Stimulated activated CD4-positive, alpha-beta T cell treated with anti-CD3 and anti-CD28 coated beads, Interleukin-15, amount 100 ng/mL, for 24 hours (primary cell): ENCODE measurements at places on chromosomes 6 and 20.
A peak's percentile ranks its signal among the peaks of the same experiment; 100 is the strongest.

DNA sequence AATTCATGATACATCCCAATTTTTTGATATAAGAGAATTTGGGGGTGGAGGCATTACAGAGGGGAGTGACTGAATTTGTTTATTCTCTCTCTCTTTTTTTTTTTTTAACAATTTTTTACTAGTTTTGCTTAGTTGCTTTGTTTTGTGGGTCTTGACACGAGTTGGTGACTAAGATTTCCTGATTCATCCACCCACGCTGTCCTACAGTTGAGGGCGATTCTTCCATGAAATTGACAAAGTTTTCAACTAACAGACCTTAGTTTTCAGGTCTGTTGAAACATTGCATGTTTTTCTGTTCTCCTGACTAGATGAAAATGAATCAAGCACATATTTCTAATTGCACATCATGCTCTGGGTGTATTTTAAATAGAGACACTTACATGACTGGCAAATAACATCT lies 613.8 kb downstream of the TFAP2B start:
- no peak for DNase-seq

- DNase-seq: no peak
Measured at GRCh38 chr20:47350181-47350550, 6.3 kb downstream of the ZMYND8 start.

DNA sequence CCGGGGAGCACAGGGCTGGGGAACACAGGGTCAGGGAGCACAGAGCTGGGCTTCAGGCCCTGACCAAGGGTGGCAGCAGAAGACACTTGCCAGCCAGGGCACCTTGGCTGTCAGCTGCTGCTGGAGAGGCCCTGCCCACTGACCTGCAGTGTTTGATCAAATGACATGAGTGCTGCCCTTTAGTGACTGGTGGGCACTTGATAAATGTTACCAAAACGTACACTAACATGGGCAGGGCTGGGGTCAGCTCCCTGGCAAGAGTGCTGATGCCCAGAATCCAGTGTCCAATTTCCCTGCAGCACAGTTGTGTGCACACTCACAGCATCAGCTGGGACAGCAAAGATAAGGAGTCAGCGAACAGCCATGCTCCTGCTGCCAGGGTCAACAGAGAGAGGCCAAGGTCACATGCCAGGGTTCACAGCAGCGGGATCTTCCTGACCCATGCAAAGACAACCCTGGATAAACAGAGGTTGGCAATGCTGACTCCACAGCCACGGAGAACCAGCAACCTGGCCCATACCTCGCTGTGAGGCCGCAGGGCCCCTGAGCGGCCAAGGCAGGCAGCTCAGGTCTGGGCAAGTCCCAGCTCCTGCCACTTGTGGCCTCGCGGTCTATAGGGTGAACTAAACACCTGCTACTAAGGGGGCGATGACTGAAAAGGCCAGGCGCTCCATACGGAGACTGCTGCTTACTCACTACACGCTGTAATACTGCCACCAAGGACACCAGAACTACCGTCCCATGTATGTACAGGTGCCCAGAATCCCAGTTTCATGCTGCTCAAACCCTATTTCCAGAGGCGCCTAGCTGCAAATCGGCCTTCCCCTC lies 46.3 kb downstream of the NINL start:
- DNase-seq: no peak

DNA sequence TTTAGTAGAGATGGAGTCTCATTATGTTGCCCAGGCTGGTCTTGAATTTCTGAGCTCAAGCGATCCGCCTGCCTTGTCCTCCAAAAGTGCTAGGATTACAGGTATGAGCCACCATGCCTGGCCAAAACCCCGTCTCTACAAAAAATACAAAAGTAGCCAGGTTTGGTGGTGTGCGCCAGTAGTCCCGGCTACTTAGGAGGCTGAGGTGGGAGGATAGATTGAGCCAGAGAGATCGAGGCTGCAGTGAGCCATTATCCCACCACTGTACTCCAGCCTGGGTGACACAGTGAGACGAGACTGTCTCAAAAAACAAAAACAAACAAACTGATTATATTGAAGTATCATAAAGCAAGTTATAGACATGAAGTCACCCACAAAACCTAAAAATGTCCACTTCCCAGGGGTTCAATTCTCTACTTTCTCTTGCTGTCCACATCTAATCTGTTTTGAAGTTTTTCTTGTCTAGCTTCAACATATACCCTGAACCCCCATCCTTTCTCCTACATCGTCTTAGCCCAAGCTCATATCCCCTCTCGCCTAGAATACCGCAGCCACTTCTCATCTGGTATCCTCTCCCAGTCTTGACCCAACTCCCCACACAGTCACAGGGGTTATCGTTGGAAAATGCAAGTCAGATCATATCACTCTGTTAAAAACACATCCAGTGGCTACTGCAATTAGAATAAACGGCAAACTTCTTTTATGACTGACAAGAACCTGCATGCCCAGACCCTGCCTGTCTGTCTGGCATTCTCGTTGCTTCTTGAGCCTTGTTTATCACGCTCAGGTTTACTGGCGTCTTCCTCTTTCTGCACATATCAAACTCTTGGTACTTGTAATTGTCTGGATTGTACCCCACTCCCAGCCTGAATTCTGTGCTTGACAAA lies 20.1 kb upstream of the NCOA3 start:
- DNase-seq: no peak

GRCh38 chr6:19891451-19891850 lies 54.3 kb downstream of the ID4 start:
- DNase-seq: no peak

DNA sequence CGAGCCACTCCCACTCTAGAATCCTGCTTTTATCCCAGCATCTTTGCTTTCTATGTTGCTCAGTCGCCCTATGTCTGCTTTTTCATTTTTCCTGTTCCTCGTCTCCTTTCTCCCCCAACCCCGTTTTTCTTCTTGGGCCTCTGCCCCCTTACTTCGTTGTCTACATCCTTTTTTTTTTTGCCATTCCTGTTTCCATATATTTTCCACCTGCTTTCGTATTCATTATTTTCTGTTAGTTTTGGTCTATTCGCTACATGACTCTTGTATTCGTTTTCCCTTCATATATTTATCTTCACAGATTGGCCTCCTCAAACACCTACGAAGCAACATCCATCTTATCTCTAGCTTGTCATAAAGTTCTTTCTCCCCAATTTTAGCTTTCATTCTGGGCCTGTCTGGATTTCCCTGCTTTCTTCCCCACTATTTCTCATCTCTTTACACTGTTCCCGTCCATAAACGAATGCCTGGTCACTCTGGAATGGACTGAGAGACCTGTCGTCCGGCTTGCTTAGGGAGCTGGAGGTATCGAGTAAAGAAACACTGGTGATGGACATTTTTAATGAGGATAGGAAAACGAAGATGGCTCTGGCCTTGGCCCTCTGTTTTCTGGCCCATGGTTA lies 915 bp downstream of the PRRC2A start:
- DNase-seq: no peak

DNA sequence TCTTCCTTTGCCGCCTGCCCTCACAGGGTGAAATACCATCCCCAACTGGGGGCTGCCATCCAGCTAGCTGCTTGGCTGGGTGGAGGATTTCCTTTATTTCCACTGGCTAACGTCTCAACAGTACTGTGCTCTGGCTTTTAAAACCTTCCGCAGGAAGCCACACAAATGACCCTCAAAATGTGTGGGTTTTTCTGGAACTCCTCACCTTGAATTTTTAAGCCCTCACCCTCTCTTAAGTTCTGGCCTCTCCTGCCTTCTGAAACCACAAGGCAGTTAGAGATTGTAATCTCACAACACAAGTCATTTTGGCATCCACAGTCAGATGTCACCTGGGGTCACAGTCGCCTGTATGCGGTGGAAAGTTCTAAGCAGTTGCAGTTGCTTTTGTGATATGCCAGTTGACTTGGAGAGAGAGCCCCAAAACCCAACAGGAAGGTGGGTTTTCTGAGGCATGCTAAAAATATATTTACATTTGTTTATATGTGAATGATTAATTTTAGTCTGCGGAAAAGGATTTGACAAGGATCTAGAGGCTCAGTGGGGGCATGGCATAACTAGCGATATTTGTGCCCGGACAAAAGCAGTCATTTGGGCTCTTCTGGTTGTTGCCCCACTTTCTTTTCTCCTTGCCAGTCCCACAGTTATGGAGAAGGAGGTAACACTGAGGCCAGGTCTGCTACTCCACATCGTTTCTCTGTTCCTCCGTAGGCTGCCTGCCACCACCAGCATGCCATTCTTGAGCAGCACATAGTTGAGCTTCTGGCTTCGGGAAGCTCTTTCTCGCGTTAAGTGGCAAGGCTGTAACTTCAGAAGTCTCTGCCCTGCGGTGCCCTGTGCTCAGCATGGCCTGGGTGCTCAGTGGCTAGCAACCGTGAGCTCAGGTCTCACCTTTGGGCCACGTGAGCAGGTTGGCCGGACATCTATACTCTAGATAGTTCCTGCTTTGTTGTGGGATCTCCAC lies 335.3 kb downstream of the CD83 start:
- DNase-seq: peak; percentile 79

DNA sequence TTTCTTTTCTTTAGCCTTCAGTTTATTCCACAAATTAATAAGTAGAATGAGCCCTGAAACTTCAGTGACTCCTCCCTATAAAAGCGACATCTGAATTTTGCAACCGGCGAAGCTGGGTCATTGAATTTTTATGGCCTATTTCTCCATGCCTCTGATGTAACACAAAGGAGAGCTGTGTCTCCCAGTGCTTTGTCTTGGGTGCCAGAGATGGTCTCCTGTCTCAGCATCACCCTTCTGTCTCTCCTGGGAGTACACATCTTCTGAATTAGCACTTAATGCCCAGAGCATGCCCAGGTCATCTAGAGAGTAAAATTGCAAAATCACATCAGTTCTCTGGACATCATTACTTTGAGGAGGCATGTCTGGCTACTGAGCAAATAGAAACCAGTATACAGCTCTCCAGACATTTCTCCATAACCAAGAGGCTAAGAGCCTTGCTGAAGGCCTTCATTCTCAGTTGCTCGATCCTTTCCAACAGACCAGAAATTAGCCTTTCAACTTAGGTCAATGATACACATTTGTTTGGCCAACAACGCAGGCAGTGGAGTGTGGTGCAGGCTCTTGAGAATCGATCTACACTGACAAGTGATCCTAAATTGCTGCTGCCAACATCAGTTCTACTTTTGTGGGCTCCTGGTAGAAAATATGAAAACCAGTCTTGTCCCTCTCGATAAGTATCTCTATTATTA lies 176.0 kb upstream of the FOXQ1 start:
- DNase-seq: no peak

DNA sequence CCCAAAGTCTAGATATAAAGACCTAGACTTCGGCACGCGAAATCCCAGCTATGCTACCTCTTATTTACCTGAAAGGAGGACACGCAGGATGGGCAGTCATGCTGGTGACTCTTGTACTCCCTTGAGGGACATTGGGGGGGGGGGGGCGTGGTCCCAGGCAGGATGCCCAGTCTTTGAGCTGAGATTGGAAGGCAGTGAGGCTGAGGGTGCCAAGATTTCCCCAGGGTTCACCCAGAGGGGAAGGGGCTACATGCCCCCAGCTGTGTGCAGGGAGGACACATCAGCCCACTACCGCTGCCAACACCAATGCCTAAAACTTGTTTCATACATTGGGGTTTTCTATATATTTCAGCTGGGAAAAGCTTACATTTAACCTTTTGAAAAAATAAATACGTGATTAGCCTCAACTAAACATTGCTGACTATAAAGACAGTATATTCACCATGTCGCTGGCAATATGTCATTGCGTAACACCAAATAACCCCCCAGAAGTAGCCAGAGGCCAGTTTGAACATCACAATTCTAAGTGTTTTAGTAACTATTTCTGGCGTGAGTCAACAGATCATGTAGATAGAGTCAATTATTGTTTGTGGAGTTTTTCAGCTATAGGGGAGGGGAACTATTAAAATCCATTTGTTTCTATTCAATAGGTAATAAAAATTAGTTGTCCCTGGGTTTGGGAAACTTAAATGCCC lies 21.6 kb downstream of the MGME1 start:
- no peak for DNase-seq

GRCh38 chr6:163843218-163843617 lies 428.7 kb downstream of the QKI start:
- no peak for DNase-seq

DNA sequence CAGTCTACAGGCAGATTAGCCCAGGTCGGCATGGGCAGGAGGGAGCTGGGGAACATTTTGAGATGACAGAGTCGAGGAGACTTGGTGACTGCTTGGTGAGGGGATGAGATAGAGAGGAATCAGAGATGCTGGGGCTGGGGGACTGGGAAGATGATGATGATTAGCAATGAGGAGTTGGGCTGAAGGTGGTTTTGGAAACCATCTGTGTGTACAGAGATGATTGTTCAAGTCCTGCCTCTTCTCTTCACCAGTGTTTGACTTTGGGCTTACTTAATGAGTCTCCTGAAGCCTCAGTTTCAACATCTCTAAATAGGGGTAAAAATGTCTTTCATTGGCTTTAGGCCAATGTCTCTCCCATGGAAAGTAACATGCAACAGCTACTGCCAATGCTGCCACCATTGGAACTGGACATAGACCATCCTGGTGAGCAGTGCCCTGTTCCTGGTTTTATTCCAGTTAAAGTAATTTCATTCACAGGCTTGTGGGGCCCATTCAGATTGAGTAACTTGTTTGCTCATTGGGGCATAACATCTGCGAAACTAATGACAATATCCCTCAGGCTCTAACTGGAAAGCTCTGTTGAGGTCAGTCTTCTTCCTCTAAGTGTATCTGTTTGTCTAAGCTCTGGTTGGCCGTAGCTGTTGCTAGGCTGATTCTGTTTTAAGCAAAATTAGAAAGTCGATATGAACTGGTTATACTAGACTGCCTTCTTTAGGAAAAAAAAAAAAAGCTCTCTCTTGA lies 99.1 kb downstream of the ARMC2 start:
- DNase-seq: no peak

DNA sequence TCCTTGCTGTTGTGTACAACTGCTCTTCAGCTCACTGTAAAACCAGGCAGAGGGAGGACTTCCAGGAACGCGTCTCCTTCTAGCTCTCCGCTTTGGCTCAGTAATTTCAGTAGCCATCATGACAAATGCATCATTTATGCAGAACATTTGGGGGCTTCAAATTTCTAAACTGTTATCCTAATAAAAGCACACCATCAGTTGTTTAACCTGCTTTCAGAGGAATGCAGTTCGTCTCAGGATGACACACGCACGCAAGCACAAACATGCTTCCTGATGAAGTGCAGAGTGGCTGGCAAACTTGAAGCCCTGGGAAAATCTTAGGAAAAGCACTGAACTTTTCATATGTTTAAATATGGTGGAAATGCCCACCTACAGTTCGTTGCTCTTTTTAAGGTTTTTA lies 24.4 kb downstream of the SLC22A23 start:
- no peak for DNase-seq

- no peak for DNase-seq
Measured at GRCh38 chr20:63103402-63104311, 96.9 kb upstream of the BHLHE23 start.

DNA sequence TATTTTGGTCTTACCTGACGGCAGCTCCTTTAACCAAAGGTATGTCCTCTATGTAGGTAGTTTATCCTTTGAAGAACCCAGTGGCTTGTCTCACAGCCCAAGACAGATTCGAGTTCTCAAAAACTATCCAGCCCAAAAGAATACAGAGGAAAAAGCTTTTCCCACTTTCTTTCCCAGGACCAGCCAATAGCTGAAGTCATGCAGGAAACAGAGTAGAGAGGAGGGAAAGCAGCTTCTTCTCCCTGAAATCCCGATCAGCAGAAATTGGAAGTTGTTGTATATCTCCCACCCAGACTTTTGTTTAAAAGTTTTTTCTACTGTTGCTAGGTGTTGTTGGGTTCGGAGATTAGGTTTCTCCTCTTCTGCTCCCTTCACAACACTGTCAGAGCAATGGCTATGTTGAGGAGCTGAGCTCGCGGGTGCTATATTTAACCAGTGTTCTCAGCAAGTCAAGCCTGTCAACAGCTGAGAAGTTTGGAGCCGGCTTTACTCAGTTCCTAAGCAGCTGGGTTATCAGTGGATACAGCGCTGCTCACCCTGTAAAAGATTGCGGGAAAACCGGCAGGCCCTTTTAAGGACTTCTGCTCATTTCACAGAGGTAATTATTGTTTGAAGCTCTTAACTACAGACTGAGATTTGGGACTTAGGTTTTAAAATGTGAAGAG lies at the start of gene FILIP1:
TSS of gene FILIP1 (minus strand) at position 401 of the 665 bp plus-strand sequence. CDS start 78,828 bp downstream, outside the sequence.
- no peak for DNase-seq
